ENCODE measurements at places on chromosomes 2 and 18.

GRCh38 chr18:69628774-69629359, 228.2 kb downstream of the DOK6 start:
- DNase-seq = no peak

DNA sequence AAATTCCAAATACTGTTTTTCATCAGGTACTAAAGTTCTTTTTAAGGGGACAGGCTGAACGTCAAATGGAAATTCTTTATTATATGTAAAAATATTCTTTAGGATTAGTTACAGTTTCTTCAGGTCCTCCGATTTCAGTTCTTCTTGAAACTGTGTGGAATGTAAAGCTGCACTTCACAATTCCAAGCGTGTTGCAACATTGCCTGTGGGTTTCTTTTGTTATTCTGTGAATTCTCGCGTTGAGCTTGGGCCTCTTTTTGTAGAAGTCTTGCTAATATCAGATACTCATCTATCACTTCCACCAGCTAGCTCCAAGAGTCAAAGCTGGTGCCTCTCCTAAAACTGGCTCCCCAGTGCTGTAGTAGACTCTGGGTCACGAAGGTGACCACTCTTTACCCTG, 642.6 kb downstream of the METTL4 start:
- no peak for DNase-seq

- no peak for DNase-seq
Observed at GRCh38 chr2:71736091-71736861, 282.9 kb downstream of the DYSF start.

- DNase-seq = no peak
Observed at GRCh38 chr2:116510117-116510671, 1304.3 kb upstream of the DDX18 start.

GRCh38 chr2:74558284-74559230, 4.0 kb downstream of the DOK1 start:
- DNase-seq = no peak

GRCh38 chr2:8986327-8986976, 17.0 kb downstream of the MBOAT2 start:
- no peak for DNase-seq

- DNase-seq = no peak
Observed at GRCh38 chr18:10419420-10420103, 34.9 kb upstream of the APCDD1 start.

DNA sequence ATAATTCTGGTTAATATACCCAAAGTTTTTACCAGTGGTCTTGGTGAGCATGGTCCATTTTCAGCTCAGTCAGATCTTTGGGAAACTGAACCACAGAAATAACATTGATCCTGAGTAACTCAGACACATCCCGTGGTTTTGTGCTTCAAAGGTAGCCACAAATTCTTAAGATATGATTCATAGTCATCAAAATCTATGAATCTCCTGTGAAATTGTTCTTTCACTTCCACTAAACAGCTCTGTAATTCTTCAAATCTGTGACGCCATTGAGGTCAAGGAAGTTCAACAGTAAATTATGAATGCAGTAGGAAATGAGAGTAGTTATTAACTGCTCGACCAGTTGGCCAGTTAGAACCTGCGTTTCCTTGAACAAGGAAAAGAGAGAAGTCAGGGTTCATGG, 147.3 kb downstream of the IRS1 start:
- no peak for DNase-seq

GRCh38 chr2:236355911-236356310, 91.7 kb upstream of the ASB18 start:
- DNase-seq = no peak

DNA sequence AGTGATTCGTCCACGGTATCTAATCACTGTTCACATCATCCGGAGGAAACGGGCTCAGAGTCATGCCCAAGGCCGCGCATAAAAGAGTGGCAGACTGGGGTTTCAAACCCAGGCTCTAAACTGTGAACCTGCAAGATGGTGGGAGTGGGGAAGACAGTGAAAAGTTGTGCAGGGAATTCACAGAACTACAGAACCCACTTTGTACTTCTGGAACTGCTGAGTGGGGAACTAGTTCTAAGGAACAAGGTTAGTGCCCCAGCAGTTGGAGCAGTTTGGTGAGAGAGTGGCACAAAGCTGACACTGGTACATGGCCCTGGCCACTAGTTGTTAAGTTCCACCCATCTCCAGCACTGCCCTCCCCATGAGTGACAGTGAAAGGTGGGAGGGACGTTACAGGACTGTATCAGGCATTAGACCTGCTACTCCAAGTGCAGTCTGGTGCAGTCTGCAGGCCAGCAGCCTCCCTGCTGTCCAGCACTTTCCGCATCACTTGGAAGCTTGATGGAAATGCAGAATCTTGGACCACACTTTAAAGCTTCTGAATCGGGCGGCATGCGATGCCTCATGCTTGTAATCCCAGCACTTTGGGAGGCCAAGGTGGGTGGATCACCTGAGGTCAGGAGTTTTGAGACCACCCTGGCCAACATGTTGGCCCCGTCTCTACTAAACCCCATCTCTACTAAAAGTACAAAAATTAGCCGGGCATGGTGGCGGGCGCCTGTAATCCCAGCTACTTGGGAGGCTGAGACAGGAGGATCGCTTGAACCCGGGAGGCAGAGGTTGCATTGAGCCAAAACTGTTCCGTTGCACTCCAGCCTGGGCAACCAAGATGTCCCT, 47.3 kb downstream of the C2orf42 start:
- DNase-seq = no peak

GRCh38 chr18:23274638-23275482, 139.6 kb downstream of the CABLES1 start:
- DNase-seq = no peak

DNA sequence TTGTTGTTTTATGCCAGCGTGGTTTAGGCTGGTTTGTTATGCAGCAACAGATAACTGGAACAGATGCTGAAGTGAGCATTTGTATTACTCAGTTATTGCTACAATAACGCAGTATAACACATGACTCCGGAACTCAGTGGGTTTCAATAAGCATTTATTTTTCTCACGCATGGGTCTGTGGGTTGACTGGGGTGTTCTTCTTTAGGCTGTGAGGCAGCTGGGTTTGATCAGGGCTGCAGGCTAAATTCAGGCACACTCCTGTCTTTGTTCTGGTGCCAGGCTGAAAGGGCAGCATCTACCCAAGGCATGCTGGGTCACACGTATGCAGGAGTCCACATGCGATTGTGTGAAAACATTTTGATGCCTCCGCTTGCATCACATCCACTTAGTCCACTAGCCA, 3.8 kb upstream of the SLC1A4 start:
- DNase-seq = no peak

DNA sequence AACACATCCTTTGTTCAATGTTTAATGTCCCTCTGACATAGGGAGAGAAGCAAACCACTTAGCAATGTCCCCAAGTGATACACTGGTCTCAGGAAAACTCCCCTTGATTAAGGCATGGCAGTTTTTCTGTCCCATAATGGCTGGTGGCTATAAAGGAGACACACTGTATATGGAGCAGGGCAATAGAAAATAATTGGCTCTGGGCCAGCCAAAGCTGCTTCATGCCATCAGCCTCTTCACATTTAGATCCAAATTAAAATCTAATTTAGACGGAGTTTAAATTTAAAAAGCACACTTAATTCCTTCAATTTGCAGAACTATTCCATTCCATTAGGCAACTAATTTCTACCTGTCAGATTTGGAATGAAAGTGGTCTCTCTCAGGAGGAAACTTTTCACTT, 638.1 kb downstream of the DSC3 start:
- DNase-seq = no peak

DNA sequence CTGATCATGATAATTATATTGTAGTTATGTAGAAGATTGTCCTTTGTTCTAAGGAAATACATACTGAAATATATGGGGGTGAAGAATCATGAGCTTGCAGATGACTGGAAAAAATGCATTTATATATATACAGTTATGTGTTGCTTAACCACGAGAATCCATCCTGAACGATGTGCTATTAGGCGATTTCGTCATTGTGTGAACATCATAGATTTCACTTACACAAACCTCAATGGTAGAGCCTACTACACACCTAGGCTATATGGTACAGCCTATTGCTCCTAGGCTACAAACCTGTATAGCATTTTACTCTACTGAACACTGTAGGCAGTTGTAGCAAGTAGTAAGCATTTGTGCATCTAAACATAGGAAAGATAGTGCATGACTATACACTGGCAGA, 2.6 kb upstream of the ACAA2 start:
- DNase-seq = no peak

DNA sequence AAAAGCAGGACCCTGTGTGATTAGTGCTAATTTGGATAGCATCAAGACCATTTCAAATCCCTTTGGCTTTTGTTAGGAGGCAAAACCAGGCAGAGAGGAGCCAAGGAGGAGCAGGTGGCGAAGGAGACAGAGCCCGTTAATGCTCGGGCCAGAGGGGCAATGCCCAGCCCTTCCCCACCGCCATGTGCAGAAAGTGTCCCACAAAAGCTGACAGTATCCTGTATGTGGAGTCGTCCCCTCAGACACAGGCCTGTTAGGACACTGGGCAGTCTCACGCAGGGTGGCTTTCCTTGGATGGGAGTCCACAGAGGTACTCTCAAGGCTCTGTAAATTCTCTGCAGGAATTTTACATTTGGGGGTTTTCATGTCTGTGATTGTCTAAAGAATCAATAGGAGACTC, 44.8 kb upstream of the TFCP2L1 start:
- DNase-seq = no peak

GRCh38 chr2:232744963-232745362, 31.4 kb downstream of the KCNJ13 start:
- DNase-seq = no peak

GRCh38 chr18:79480171-79481045, 84.7 kb downstream of the NFATC1 start:
- DNase-seq = no peak

DNA sequence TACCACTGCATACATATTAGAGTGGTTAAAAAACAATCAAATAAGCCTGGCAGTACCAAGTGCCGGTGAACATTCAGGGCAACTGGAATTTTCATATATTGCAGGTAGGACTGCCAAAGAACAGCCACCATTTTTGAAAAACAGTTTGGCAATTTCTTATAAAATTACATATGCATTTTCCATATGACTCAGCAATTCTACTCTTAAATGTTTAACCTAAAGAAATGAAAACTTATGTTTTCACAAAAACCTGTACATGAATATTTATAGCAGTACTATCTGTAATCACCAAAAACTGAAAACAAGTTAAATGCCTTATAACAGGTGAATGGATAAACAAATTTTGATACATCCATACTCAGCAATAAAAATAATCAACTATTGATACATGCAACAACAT, 39.9 kb downstream of the CTAGE1 start:
- no peak for DNase-seq

DNA sequence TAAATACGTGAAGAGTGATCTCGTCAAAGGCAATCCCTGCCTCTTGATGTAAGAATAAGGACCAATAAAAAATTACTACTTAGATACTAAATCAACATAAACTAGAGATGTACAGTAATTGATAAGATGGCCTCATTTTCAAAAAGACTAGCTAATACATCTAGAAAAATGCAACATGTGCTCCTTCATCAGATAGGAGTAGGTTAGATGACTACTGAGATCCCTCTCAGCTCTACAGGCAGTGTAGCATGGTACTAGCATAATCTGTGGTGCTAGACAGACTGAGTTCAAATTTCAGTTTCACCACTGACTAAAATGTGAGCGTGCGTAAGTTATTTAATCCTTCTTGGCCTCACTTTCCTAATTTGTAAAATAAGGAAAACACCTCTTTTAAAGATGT, 82.6 kb upstream of the FRZB start:
- no peak for DNase-seq

GRCh38 chr2:45401431-45401922, 209.6 kb downstream of the SRBD1 start:
- DNase-seq = no peak

DNA sequence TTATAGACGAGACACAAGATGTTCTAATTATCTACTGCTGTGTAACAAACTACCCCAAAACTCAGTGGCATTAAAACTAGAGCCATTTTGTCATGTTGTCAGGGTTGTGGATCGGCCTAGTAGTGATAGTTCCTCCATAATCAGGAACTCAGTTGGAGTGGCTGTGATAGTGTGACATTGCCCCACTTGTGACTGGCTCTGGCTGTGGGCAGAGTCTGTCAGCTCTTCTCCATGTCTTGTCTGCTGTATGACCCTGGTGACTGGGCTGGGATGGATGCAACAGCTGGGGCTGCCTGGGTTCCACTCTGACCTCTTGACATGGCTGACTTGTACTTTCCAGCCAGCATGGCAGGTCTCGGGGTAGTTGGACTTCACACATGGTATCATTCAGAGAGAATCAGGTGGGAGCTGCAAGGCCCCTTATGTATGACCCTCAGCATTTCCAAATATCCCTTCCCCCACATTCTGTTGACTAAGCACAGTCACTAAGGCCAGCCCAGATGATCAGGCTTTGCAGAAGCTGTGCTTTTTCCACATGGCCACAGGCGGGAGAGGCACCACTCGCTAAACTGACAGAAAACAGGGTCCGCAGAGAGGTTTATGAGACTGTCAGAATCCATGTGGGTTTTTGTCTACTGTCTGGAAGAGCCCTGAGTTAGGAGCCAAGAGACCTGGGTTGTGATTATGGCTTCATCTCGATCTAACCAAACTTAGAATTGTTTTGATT, 50.3 kb downstream of the SETBP1 start:
- no peak for DNase-seq

GRCh38 chr18:12599543-12599942, 58.4 kb downstream of the SPIRE1 start:
- DNase-seq = no peak

GRCh38 chr2:134275058-134275862, 21.4 kb downstream of the MGAT5 start:
- DNase-seq = no peak

GRCh38 chr2:193251909-193252308, 1057.2 kb upstream of the TMEFF2 start:
- DNase-seq = no peak

GRCh38 chr2:105886029-105886454, 141.3 kb downstream of the NCK2 start:
- no peak for DNase-seq

DNA sequence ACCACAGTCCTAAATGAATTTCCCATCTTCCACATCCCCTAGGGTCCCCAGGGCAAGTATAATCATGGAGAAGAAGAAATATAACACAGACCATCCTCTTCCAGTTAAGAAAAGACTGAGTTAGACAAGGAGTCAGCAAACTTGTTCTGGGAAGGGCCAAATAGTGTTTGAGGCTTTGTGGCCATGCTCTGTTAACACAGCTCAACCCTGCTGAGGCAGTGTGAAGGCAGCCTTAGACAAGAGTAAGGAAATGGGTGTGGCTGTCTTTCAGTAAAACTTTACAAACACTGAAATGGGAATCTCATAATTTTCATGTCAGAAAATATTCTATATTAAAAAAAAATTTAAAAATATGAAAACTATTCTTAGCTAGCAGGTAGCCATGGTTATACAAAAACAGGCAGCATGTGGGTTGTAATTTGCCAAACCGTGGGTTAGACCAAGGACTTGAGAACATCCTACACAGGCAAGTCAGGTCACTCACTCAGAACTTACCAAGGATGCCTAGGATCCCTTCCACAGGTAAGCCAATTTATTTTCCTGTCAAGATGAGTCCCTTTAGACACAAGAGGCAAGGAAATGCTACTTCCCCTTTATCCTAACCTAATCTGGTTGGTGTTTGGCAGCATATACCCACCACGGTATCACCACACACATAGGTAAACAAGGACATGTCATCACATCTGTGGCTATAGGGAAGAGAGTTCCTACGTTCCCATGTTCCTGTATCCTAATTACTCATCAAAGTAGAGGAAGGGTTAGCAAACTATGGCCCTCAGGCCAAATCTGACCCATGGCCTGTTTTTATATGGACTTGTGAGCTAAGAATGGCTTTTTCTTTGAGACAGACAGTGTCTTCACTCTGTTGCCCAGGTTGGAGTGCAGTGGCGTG, 31.9 kb downstream of the C2orf74 start:
- no peak for DNase-seq

- DNase-seq = no peak
Observed at GRCh38 chr2:49003201-49003600, 151.1 kb downstream of the FSHR start.

Data from activated CD8-positive, alpha-beta memory T cell treated with anti-CD3 and anti-CD28 coated beads for 1 hour (primary cell).